Small intestine (tissue), 16 donors: ENCODE measurements at places on chromosomes 13 and 19. TPM values are rescaled to one million over a fixed set of nuclear protein-coding genes. Genes with fewer than 3 reads are reported as not detected.

DNA sequence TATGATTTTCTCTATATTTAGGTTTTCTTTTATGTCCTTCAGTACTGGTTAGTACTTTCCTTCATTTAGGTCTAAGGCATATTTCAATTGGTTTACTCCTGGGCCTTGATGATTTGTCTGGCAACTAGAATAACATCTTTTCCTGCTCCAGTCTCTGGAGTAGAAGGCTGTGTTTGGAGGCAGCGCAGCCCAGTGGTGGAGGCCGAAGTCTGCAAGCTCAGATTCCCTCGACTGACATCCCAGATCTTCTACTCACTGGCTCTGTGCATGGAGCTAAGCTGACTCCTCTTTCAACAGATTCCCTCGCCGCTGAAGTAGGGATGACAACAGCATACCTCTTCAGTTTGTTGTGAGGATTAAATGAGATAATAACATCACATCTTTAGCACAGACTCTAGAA lies 141.0 kb downstream of the RAP2A start:
- H3K27ac ChIP-seq, result no peak overlapping the region
- no peaks in the 10 kb centered on the region for H3K27me3 ChIP-seq
- H3K4me1 ChIP-seq, result no peaks in the 10 kb centered on the region
- DNase-seq, result peak; percentile 35
- H3K36me3 ChIP-seq, result no peaks in the 10 kb centered on the region
- no peak overlapping the region for H3K4me3 ChIP-seq

GRCh38 chr13:60355056-60355455 lies 42.0 kb upstream of the TDRD3 start:
- H3K36me3 ChIP-seq, result no peaks in the 10 kb centered on the region
- no peaks in the 10 kb centered on the region for H3K27me3 ChIP-seq
- H3K27ac ChIP-seq, result no peak overlapping the region
- no peaks in the 10 kb centered on the region for H3K4me1 ChIP-seq
- H3K4me3 ChIP-seq, result no peak overlapping the region

DNA sequence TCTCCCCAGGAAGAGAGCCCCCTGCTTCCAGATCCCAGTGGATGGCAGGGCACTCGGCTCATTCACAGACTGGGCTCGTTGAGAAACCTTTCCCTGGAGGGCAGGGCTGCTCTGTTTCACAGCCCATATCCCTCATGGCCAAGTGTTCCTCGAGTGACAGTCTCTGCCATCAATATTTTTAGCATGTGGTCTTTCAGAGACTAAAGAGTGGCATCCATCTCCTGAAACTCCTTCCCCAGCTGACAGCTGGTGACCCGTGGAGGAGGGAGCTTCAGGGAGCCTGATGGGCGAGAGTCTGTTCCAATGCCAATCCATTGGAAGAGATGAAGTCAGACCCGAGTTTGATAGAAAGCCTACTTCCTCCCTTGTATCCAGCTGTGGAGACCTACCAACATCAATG lies 30.7 kb upstream of the ALOX5AP start:
- H3K27ac ChIP-seq, result no peak overlapping the region
- DNase-seq, result no peak

- no peaks in the 10 kb centered on the region for H3K27me3 ChIP-seq
- no peaks in the 10 kb centered on the region for H3K36me3 ChIP-seq
- H3K4me3 ChIP-seq, result no peak overlapping the region
These were observed 4.7 kb upstream of the ASF1B start for GRCh38 chr19:14141041-14141440.

- H3K4me3 ChIP-seq, result no peak overlapping the region
- H3K27ac ChIP-seq, result no peak overlapping the region
- H3K27me3 ChIP-seq, result no peaks in the 10 kb centered on the region
- DNase-seq, result no peak
These were observed 17.8 kb downstream of the PIAS4 start for GRCh38 chr19:4025317-4025716.

DNA sequence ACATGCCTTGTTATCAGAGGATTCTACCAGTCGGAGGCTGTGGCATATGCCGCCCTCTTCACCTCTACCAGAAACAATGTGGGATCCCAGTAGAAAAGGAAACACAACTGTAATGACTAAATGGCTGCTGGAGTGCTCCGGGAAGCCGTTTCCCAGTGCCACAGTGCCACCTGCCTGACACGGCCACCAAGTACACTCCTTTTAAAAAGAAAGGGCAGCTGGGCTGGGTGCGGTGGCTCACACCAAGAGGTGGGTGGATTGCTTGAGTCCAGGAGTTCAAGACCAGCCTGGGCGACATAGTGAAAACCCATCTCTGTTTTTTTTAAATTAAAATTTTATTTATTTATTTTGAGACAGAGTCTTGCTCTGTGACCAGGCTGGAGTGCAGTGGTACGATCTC lies 67.3 kb downstream of the TRPM4 start:
- H3K4me3 ChIP-seq, result no peak overlapping the region
- no peaks in the 10 kb centered on the region for H3K4me1 ChIP-seq
- no peaks in the 10 kb centered on the region for H3K27me3 ChIP-seq
- no peaks in the 10 kb centered on the region for H3K36me3 ChIP-seq
- DNase-seq, result peak; percentile 39
- no peak overlapping the region for H3K27ac ChIP-seq

DNA sequence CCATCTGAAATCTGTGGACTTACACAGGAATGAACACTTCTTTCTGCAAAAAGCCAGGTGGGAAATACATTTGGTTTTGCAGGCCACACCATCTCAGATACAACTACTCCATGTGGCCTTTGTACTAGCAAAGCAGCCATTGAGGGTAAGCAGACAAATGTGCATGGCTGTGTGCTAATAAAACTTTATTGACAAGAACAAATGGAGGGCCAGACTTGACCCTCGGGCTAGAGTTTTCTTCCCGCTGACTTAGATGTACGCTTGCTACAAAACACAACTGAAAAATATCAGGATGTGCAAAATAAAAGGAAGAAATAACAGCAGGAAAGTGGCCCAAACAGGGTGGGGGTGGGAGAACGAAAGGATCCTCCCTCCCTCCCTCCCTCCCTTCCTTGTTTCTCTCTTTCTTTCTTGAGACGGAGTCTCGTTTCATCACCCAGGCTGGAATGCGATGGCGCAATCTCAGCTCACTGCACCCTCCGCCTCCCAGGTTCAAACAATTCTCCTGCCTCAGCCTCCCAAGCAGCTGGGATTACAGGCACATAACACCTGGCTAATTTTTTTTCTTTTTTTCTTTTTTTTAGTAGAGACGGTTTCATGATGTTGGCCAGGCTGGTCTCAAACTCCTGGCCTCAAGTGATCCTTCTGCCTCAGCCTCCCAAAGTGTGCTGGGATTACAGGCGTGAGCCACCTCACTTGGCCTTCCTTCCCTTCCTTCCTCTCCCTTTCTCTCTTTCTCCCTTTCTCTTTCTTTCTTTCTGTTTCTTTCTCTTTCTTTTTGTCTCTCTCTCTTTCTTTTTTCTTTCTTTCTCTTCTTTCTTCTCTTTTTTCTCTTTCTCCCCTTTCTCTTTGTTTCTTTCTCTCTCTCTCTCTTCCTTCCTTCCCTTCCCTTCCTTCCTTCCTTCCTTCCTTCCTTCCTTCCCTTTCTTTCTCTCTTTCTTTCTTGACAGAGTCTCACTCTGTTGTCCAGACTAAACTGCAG lies 29.3 kb downstream of the CCL25 start:
- no peak overlapping the region for H3K27ac ChIP-seq
- DNase-seq, result no peak

DNA sequence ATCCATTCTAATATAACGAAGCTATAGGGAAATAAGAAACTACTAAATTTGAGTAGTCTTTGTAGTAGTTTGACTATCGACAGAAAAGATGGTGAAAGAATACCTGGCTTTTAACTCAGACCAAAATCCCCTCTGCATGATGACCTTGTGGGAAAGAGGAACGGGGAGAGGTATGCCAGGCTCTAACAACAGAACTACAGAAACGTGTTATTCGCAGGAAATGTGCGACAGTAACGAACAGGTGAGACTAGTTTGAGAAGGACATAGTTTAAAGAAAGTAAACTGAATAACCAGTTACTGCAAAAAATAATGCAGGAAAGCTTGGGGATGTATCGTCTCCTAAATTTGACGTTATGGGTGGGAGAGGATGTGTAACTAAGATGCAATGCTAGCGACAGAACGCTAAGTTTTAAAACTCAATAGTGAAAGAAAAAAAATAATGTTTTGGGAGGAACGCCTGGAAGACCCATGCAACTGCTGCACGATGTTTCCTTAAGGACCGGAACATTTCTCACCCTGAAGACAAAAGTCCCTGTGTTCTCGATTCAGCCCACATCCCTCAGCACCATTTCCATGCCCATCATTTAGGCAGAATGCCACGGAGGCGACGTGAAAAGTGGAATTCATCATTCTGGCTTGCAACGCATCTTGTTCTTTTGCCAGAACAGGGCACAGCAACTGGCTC lies 1.6 kb upstream of the RAP2A start:
- H3K4me1 ChIP-seq, result no peaks in the 10 kb centered on the region
- DNase-seq, result no peak
- peak overlapping the region; percentile 16 for H3K27ac ChIP-seq
- no peaks in the 10 kb centered on the region for H3K36me3 ChIP-seq
- H3K4me3 ChIP-seq, result peak overlapping the region; percentile 87
- H3K27me3 ChIP-seq, result no peaks in the 10 kb centered on the region

GRCh38 chr19:49799798-49800376 lies 13.2 kb downstream of the FUZ start:
- H3K27me3 ChIP-seq, result no peaks in the 10 kb centered on the region
- no peak for DNase-seq
- peaks cover 12% of the 10 kb centered on the region for H3K36me3 ChIP-seq
- H3K27ac ChIP-seq, result no peak overlapping the region
- no peak overlapping the region for H3K4me3 ChIP-seq
- H3K4me1 ChIP-seq, result no peaks in the 10 kb centered on the region

DNA sequence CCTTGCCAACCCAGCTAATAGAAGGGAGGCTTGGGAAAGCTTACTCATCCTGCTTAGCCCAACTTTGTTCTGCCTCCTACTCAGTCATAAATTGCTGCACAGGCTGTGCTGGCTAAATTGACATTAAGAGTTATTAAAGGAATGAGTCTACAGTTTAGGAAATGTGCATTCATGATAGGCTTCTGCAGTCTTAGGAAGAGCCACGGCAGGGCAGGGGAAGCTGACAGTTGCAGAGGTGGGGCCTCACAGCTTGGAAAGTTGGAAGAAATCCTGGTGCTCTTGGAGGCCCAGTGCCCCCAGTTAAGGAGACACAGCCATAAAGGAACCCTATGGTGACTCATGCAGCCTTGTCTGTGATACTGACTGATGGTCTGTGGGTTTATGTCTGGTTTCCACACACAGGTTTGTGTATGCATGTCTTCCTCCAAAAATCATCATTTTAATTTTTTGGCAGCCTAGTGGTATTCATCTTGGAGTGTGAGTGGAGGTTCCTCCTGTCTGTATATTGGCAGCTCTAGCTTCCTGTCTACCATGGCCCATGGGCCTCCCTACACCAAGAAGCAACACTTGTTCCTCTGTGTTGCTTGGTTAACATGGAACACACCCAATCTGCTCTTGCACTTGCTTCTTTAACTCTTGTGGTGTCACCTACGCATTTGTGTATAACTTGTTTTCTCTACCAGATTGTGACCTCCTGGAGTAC lies 135.0 kb upstream of the KL start:
- no peaks in the 10 kb centered on the region for H3K4me1 ChIP-seq
- DNase-seq, result peak; percentile 30
- H3K36me3 ChIP-seq, result no peaks in the 10 kb centered on the region

Gene ZNF135
- 0.81 TPM for polyA plus RNA-seq

Gene WDR87
- polyA plus RNA-seq, result 0.01 TPM

Gene ZNF221
- 3.6 TPM for polyA plus RNA-seq

Gene FSD1
- 1.3 TPM for polyA plus RNA-seq

Gene CELF5
- polyA plus RNA-seq, result 0.70 TPM

Gene CEACAM19
- 25.7 TPM for polyA plus RNA-seq

Gene OXGR1
- polyA plus RNA-seq, result 1.7 TPM
